Central memory CD4-positive, alpha-beta T cell (primary cell): ENCODE measurements at places on chromosomes 6 and 20.

GRCh38 chr6:51466427-51466826 lies 621.0 kb downstream of the PKHD1 start:
- no peak for DNase-seq

GRCh38 chr20:37314617-37315016 lies 25.2 kb downstream of the MANBAL start:
- no peak for DNase-seq

GRCh38 chr6:6942091-6942490 lies 165.7 kb upstream of the RREB1 start:
- no peak for DNase-seq

DNA sequence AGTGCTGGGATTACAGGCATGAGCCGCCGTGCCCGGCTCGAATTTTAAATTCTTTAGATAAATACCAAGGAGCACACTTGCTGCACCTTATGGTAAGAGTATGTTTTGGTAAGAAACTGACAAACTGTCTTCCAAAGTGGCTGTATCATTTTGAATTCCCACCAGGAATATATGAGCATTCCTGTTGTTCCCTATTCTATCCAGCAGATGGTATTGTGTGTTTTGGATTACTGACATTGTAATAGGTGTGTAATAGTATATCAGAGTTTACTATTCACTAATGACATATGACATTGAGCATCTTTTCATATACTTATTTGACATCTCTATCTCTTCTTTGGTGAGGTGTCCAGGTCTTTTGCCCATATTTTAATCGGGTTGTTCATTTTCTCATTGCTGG lies 40.5 kb downstream of the TGM6 start:
- no peak for DNase-seq

GRCh38 chr20:3168079-3168828 lies 5.1 kb downstream of the LZTS3 start:
- no peak for DNase-seq

GRCh38 chr20:24697411-24697810 lies 228.0 kb downstream of the SYNDIG1 start:
- no peak for DNase-seq

GRCh38 chr6:119161438-119161837 lies 83.0 kb upstream of the FAM184A start:
- no peak for DNase-seq

DNA sequence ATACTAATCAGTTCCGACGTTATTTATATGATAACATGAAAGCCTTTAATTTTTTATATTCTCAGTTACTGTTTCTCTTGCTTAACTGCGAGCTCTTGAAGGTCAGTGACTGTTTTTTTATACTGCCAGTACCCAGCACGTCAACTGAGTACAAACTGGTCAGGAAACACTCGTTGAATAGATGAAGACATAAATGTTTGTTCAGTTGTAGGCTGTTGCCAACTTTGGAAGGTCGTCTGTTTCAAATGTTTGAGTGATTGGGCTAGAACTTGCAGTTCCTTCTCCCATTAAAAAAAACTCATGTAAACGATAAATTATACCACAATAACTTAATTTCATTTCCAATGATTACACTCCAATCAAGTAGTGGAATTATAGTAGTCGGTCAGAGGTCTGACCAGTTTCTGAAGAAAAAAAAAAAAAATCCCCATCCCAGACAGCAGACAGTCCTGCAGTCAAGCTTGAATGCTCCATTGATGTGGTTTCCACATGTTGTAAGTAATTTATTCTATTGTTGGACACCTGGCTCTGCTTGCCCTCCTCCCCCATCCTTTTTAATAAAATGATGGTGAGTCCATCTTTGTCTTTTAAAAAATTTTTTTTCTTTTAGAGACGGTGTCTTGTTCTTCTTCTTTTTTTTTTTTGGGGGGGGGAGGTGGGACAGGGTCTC lies 81.1 kb downstream of the SASH1 start:
- DNase-seq, result no peak

- no peak for DNase-seq
Observed at GRCh38 chr20:25282034-25282781, 34.3 kb downstream of the PYGB start.

GRCh38 chr6:45837541-45838200 lies 178.0 kb downstream of the CLIC5 start:
- no peak for DNase-seq

- DNase-seq, result no peak
Observed at GRCh38 chr6:80440496-80441115, 334.1 kb downstream of the BCKDHB start.

DNA sequence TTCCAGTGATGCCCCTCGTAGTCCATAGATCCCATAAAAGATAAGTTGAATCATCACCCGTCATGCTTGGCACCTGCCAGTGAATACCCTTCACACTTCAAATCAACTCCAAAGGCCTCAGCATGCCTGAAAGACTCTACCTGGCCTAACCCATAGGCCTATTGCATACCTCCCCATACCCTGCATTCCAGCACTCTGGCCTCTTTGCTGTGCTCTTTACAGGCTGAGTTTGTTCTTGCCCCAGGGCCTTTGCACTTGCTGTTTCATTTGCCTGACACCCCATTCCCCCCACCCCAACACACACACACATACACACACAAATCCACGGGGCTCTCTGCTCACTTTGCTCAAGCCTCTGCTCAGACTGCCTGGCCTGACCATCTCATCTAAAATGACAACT lies 3.0 kb upstream of the GFOD1 start:
- no peak for DNase-seq

GRCh38 chr6:41733707-41734665 lies 1.4 kb downstream of the TFEB start:
- peak; percentile 70 for DNase-seq

DNA sequence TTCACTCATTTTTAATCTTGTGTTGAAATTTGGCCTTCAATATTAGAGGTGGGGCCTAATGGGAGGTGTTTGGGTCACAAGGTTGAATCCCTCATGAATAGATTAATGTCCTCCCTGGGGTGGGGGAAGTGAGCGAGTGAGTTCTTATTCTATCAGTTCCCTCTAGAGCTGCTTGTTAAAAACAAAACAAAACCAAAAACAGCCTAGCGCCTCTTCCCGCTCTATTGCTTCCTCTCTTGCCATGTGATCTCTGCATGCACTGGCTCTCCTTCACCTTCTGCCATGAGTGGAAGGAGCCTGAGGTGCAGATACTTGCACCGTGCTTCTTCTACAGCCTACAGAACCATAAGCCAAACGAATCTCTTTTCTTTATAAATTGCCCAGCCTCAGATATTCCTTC lies 89.6 kb upstream of the SLC35F1 start:
- DNase-seq, result no peak

DNA sequence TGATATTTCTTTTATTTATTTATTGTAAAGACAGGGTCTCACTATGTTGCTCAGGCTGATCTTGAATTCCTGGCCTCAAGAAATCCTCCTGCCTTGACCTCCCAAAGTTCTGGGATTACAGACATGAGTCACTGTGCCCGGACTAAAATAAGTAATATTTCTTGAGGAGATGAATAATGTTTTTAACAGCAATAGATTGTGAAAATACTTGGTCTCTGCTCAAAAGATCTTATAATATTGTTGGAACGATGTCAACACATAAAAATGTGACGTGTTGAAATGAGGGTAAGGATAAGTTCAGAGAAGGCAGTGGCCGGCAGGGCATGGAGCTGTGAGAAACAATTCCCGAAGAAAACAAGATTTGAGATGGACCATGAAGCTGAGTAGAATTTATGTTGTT lies 178.7 kb downstream of the GJA1 start:
- no peak for DNase-seq

- DNase-seq, result no peak
Observed at GRCh38 chr6:140160909-140161308, 786.5 kb upstream of the CITED2 start.

- no peak for DNase-seq
Observed at GRCh38 chr20:52003415-52003814, 188.2 kb downstream of the ZFP64 start.

- DNase-seq, result no peak
Observed at GRCh38 chr20:53579266-53579580, 14.4 kb downstream of the ZNF217 start.

DNA sequence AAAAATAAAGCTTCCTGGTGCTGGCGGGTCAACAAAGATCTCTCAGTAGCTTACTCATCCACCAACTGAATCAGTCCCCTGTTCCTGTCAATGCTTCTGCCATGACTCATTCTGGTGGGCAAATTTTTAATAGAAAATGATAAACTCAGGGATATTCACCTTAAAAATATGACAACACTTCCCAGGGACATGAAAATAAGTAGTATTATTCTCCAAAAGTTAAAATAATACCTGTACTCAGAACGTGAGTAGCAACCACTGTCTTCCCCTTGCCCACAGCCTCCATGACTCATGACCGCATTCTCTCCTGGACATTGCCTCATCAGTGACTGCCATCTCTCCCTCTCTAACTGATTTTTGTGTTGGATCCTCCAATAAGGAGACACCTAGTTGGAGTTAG lies 552.3 kb downstream of the KIF16B start:
- no peak for DNase-seq

DNA sequence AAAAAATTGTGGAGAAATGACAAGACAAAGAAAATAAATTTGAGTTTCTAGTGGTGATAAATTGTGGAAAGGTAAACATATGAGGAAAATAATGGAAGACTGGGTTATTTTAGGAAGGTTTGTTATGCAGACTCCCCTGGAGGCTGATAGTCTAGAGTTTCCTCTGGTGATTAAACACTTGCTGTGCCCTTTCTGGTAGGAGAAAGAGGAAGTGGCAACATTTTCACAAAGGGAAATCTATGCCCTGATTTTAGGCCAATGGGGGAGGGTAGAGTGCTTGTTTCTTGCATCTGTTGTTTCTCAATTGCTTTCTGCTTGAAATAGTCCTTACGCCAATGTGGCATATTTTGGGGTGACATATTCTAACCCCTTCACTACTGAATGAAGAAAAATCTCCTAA lies 129.1 kb upstream of the DOK5 start:
- no peak for DNase-seq

- no peak for DNase-seq
Observed at GRCh38 chr20:25237610-25238318, 10.1 kb upstream of the PYGB start.

DNA sequence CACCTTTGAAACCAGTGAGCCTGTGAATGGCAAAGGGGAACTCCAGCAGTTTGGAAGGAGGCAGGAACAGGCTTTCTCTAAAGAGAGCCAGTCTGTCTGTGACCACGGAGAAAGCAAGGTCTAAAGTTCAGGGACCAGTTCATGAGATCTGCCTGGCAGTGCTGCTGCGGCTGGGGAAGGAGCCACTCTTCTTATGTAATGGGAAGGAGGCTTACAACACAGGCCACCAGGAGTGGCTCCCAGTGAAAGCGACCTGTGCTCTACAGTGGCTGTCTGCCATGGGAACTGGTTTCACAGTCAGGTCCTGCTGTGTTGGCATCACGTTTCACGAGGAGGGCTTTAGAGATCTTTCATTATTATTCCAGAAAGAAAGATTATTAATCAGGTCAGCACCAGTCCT lies 291.9 kb upstream of the PRDM1 start:
- DNase-seq, result no peak

DNA sequence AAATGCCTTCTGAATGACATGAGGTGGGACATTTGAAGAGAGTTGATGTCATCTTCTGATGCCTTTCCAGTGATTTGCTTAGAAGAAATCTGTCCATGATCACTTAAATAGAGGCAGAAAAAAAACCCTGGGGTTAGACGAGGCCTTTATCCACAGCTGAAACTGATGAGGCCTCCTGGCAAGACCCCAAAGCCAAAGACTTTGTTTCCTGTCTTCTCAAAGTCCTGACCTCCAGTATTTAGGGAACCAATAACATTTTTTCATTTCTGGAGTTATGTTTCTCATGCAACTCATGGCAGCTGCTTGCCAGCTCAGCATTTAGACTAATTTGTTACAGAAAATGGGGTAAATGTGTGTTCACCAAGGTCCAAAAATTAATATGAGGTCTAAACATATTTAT lies 248.0 kb upstream of the PRDM1 start:
- no peak for DNase-seq

- no peak for DNase-seq
Observed at GRCh38 chr20:43938932-43939761, 24.5 kb downstream of the TOX2 start.
